ENCODE measurements at places on chromosomes 12 and 14.

DNA sequence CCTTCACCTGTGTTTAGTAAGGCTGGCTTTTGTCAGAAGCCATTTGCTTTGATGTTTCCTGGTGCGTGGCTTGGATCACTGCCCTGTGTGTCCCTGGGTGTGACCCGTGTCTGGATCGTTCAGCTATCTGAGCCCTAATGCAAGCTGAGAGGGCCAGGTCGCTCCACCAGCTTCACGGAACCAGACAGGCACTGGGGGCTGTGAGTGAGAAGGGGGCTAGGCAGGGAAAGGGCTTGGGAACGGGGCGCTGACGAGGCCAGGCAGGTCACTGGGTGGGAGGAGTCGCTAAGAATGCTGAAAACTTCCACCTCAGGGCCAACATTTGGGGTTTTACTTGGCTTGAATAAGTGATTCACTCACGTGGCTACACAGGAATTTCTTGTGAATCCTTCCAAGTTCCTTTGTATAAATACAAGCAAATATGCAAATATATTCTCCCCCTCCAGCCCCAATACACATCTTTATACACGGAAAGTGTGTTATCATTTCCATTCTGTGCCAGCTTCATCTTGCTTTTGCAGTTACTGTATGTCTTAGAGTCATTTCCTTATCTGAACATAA lies 24.2 kb upstream of the MMP17 start:
- DNase-seq: no peak

GRCh38 chr12:51847643-51848325 lies 734 bp downstream of the FIGNL2 start:
- no peak for DNase-seq

GRCh38 chr14:67571275-67571990 lies 28.6 kb downstream of the PIGH start:
- DNase-seq: peak; percentile 82

DNA sequence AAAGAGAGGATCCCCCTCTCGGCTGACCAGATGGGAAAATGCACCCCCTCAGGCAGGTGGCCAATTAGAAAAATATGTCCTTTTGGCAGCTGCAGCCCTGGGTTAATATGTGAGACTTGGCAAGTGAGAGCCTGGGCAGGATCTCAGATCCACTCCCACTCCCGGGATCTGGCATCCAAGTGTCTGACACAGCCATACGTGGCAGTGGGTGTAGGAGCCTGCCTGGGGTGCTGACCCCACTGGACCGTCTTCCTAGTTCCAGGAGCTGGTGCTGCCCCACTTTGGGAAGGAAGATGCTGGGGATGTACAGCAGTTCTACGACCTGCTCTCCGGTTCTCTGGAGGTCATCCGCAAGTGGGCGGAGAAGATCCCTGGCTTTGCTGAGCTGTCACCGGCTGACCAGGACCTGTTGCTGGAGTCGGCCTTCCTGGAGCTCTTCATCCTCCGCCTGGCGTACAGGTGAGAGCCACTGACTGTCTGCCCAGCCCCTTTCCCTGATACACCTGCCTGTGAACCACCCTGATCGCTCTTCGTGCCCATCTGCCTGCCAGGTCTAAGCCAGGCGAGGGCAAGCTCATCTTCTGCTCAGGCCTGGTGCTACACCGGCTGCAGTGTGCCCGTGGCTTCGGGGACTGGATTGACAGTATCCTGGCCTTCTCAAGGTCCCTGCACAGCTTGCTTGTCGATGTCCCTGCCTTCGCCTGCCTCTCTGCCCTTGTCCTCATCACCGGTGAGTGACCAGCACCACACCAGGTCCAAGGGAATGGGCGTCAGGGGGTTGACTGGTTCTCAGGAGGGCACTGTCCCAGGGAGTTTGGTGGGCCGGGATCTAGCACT lies 5.8 kb downstream of the NR4A1 start:
- no peak for DNase-seq

- DNase-seq: no peak
These were observed 218.0 kb downstream of the ZFP36L1 start for GRCh38 chr14:68574906-68575305.

DNA sequence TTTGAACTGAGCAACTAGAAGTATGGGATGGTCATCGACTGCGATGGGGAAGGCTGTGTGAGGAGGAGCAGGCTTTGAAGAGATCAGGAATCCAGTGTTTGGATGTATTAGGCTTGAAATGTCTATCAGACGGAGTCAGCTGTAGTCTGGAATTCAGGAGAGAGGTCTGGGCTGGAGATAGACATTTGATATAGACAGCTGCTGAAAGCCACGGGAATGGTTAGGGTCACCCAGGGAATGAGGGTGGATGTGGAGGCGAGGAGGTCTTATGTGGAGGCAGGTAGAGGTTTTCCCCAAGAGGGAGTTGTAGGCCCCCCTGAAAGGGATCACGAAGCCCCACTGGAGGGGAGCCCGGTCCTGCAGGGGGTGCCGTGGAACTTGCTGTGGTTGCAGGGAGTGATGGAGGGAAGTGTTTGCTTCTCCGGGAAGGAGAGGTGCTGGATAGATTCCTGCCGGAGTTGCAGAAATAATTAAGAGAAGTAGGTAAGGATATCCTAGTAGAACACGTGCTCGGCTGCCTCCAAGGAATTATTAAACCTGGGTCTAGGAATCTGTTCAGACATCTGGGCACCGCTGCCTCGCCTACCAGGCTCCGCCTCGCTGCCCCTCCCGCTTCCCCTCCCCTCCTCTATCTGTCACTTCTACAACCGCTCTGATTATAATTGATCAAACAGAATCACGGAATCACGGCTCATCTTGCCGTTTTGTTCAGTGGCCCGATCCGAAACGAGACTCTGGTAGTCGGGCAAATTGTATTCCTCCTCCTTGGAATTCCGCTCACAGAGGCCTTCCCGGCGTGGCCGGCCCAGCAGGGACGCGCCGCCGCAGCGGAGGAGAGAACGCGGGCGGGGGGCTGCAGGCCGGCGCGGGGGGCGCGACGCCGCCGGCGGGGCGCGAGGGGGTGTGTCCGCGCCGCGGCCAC lies 826 bp upstream of the CACNA1C start:
- no peak for DNase-seq

GRCh38 chr14:47929334-47929733 lies 253.9 kb upstream of the MDGA2 start:
- DNase-seq: no peak
